Jurkat, Clone E6-1 (cell line): ENCODE measurements at places on chromosomes 5 and 9.

DNA sequence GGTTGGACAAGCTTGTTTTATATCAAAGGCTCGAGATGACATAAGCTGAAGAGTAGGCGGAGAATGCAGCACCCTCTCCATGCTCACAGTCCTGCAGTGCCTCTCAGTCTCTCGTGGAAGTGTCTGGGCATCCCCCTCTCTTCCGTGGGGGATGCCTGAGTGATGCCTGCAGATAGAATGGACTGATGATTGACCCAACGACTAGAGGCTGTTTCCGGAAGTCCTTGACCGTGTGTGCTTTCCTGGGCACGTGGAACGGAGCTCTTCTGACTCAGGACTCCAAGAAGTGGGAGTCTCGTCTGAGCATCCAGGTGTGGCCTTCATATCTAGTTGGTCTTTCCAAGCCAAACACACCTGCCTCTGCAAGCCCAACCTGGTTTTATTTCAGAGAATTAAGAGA, 241.8 kb upstream of the IRX2 start:
- no peak for DNase-seq

DNA sequence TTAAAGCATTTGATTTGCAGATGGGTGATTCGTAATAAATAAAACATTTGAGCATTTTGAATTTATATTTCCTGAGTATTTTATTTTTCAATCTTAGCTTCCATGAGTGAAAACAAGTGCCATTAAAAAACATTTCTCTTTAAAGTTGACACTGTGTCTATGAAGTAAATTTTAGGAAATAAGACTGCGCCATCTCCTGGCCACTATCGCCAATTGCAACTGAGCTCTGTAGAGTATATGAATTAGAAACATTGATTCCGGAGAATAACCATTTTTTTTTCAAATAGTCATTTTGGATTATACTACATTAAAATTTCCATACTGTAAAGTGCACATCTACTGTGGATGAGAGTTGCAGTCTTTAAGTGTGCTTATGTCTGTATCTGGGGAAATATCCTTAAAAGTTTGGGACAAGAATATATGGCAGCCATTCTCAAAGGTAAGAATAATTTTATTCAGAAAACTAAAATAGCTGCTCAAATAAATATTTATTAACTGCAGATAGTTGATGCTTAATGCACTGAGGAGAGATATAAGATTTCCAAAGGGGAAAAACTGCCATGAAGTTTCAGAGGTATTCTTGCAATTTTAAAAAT, 5.9 kb downstream of the DMRTA1 start:
- no peak for DNase-seq

DNA sequence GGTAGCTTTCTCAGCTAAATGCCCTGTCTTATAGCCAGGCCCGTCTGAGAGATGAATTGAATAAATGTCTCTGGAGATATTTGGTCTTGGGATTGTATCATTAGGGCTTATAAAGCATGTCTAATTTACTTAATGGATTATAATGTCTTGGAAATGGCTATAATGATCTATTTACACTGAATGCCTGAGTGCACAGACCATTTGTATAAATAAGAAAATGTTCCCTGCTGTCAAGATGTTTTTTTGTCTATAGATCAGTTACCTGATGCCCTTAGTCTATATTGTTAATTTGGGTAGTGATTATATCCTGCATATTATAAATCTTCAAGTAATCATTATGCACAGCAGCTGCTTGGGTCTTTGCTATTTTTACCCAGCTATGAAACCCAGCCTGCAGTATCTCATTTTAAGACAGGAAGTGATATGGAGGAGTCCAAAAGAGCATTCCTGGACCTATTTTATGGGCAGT, 112.9 kb upstream of the ACTBL2 start:
- DNase-seq: no peak

DNA sequence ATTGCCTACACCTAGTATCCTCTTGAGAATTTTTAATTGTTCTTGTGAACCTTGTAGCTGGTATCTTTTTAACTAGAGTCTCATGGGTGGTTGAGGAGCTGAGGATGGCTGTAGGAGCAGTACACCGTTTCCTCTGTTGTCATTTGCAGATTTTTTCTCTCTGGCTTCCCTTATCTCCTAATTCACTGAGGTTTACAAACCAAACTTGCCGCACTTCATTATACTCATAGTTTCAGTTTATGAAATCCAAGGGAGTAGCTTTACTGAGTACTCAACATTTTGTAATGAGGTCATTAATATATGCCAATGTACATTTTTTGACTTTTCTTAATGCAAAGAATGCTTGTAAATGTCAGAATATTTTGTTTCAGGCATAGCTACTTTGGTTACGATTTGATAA, 154.2 kb downstream of the CCDC171 start:
- no peak for DNase-seq

DNA sequence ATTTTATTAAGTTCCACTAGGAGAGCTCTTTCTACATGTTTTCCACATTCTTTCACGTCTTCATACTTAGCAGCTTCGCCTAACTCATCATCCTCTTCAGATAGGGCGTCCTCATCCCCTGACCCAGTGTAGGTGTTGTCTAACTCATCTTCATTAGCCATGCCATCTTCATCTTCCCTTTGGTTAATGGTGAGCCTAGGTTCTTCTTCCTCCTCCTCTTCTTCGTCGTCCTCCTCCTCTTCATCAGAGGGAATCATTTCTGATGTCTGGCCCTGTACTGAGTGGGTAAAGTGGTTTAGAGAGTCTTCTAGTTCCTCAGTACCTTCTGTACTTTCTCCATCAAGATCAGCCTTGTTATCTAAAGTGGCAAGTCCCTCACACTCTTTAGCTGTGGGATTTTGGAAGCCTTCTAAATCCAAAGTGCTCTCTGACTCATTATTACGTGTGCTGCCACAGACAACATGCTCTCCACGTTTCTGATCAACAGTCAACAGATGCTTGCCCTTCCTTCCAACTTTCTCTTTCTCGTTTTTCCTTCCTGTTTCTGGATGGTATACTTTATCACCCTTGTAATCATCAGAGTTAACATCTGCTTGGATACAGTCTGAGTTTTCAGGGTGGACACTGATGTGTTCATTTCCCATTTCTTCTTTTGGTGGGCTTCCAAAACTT, 31.1 kb downstream of the TUT7 start:
- no peak for DNase-seq

DNA sequence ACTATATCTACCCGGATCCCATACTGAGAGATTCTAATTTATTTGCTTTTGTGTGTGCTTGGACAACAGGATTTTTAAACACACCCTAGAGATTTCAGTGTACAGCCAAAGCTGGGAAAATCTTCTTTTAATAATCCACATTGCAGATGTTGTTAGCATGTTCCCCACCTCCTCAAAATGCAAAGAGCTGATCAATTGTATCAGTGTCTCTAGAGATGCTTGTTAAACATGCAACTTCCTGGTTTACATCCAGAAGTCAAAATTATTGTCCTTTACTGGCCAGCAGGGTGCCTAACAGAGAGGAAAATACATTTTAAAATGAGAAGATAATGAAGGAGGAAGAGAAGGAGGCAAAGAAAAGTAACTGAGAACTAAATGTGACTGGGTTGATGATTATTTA, 793.3 kb downstream of the SEMA5A start:
- DNase-seq: no peak

- DNase-seq: no peak
These were observed 16.1 kb downstream of the AHRR start for GRCh38 chr5:337563-338130.

GRCh38 chr5:140631036-140631417, 1.9 kb downstream of the CD14 start:
- DNase-seq: no peak

DNA sequence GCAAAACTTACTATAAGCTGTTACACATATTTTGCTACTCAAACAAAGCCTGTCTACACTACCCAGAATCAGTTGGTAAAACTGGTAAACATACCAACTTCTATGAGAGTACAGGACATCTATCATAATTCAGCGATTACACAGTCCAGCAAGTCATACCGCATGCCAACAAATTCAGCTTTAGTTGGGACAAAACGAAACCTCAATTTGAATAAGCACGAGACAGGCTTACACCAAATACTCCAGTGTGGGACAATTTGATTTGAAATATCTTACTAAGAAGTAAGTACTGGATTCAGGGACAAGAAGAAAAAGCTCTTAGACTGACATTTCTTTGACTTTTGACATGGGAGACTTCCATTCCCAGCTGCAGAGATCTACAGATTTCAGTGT, 2.0 kb downstream of the NRG2 start:
- DNase-seq: no peak

DNA sequence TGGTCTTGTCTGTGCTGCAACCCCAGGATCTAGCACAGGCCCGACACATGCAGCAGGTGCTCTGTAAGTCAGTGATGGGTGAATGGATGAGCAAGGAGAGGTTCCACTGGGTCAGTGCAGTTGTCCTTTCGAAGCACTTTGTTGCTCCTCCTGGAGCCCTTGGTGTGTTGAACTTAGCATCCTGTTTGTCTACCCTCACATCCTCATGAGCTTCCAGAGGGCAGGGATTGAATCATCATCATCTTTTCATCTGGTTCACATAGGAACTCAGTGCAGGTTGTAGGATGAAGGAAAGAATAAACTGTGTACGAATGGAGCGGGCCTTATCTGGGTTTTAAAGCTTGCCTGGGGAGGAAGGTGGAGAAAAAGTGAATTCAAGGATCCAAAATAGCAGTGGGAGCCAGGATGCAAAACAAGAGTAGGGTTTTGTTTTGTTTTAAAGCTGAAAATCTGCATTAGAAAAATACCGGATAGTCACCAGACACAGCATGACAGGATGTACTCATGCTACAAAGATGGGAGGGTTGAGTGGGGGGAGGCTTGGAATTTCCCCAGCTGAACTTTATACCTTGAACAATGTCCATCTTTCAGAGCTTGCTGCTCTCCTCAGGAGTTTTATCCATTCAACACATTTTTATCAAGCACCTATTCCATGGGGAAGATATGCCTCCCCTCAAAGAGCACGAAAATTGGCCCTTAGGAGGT, 55.8 kb downstream of the PTTG1 start:
- no peak for DNase-seq

- no peak for DNase-seq
These were observed 218.4 kb downstream of the GAPVD1 start for GRCh38 chr9:125479846-125480615.

GRCh38 chr9:23586906-23587305, 239.1 kb downstream of the ELAVL2 start:
- DNase-seq: no peak

GRCh38 chr9:135076876-135077430, 10.5 kb upstream of the OLFM1 start:
- no peak for DNase-seq

DNA sequence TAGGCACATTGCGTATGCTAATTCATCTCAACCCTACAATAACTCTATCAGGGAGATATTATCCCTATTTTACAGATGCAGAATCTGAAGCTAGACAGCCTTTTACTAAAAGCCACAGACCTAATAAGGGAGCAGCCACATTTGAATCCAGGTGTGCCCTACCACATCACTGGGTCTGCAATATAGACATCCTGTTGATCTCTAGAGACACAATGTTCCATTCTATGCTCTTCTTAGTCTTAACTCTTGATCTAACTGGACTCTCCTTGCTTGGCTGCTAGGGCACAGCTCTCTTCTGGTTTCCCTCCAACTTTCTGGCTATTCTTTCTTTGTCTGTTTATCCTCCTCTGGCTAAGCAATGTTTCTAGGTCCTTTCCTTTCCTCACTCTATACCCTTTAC, 1.4 kb upstream of the SPATA6L start:
- DNase-seq: peak; percentile 51

DNA sequence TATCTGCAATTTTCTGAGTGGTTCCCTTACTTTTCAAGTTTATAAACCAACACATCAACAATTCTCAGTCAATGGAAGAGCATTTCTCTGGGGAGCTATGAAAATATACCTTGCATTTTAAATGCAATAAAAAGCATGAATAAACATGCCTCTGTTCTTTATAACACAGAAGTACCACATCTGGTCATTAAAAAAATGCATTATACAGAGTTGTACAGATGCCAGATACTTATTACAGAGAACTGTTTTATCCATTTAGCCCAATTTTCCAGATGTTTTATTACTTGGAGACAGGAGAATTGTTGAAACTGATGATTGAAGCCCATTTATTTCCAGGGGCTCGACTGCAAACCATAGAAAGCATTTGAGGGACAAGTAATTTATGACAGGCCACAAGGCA, 19.2 kb upstream of the HEXB start:
- DNase-seq: no peak

GRCh38 chr5:114953565-114953964, 216.1 kb downstream of the TRIM36 start:
- DNase-seq: no peak

DNA sequence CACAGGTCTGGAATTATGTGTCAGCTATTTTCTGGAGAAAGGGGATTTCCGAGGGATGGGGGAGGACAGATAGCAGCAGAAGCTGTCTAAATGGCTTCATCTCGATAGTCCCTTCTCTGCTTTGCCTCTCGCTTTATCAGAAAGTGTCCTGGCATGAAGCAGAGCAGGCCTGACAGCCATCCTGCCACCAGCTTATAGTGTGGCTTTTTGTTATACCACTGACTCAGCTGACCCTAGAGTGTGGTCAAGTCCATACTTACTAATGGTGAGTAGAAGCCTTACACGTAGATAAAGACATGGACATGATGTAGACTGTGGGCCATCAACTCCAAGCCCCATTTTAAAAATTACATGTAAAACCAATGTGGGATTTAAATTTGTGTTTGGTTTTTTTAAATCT, 50.0 kb downstream of the RCL1 start:
- DNase-seq: no peak

DNA sequence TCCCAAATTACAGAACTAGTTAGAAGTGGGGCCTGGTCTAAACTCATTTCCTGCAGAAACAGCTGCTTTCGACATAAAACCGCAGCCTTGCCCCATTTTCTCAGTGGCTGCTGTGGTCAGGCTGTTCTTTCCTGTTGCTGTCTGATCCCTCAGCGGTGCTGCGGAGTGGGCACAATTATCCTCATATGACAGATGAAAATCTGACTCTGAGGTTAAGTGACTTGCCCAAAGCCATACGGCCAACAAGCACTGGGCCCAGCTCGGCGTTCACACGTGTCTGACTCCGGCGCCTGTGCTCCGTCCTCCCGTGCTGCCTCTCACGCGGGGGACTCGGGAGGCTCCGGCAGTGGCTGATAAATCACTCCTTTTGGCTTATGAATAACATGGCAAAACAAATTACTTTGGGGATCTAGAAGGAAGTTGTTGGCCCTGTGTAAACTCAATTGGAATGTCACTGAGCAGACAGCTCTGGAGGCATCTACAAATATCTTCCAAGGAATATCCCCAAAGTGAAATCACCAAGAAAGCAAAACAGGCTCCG, 142.6 kb upstream of the LMX1B start:
- DNase-seq: peak; percentile 95
